NCI-H524 treated with DMSO at 0.1 percent for 48 hours (cell line): ENCODE measurements at places on chromosomes 4 and X.

DNA sequence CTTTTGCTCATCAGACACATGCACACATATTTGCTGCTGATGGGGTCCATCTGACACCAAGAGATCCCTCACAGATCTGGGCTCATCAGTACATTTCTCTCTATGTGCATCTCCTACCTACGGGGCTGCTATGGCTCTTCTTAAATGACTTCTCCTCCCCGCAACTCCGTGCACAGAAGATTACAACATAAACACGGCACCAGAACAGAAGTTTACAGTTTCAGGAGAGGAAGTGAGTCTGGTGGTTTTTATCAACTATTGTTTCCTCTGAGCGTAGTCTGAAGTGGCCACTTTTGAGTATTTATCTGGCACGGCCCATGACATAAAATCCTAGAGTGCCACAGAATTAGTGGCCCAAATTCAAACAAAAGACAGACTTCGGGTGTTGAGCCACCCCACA, 263.8 kb downstream of the PRDM5 start:
- peak; percentile 8 for DNase-seq

- no peak for DNase-seq
Measured at GRCh38 chr4:26175006-26175786, 145.6 kb upstream of the RBPJ start.

DNA sequence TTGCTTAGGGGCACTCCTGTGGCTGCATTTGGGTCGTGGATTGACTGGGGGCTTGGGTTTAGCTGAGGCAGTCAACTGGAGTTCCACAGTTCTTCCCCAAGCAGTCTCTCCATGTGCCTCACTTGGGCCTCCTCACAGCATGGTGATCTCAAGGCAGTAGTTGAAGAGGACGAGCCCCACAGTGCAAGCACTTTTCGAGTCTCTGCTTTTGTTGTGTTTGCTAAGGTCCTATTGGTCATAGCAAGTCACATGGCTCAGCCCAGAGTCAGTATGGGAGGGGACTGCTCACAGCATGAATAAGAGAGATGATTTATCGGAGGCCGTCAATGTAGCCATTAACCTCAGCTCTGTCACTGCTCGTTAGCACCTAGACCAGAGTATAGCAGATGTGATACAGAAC, 29.7 kb downstream of the BMX start:
- DNase-seq: no peak

GRCh38 chrX:19593690-19594089, 78.4 kb upstream of the MAP3K15 start:
- DNase-seq: peak; percentile 15

DNA sequence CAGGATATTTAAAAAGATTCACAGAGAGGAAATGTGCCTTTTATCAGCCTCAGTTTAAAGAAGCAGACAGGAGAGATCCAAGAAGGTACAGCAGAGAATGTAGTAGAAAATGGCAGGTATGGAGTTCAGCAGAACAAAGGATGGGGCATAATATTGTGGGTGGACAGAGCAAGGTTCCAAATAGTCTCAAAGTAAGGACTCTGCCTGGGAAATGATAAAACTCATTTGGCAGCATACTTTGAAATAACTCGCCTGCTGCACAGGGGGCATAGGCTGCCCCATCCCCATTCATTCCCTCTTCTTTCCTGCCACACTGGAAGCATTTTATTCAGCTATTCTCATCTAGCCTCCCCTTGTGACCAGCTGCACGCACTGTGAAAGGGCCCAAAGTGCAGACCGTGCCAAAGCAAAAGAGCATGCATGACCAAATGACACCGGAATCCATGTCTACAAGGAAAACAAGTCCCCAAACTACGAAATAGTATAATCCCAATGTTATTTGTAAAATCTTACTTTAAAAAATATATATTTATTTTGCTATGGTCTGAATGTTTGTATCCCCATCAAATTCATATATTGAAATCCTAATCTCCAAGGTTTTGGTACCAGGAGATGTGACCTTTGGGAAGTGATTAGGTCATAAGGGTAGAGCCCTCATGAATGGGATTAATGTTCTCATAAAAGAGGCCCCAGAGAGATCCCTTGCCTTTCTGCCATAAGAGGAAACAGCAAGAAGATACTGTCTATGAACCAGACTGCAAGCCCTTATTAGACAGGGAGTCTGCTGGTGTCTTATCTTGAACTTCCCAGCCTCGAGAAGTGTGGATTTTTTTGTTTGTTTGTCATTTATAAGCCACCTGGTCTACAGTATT, 77.4 kb upstream of the PRSS48 start:
- DNase-seq: no peak

DNA sequence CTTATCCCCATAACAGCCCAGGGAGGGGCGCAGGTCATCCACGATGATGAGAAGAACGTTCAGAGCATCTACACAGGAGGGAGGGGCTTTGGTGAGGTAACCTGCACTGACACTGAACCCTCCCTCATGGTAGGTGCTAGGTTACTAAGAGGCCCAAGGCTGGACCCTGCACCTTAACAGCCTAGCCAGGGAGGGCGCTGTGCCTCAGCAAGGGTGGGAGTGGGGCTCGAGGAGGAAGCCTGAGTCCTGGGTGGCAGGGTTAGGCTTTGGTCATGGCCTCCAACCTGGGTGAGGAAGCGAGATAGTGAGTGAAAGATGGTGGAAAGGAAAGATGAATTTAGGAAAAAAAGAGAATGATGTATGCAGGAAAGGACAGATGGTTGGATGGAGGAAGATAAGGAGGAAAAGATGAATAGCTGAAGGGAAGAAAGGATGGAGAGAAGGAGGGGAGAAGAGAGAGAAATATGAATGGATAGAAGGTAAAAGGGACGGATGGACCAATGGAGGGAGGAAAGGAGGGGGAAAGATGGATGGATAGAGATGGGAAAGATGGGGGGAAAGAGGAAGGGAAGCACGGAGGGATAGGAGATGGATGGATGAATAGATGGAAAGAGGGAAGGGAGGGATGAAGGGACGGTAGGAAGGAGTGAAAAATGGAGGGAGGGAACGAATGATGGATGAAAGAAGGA, 736 bp downstream of the IDS start:
- DNase-seq: no peak

DNA sequence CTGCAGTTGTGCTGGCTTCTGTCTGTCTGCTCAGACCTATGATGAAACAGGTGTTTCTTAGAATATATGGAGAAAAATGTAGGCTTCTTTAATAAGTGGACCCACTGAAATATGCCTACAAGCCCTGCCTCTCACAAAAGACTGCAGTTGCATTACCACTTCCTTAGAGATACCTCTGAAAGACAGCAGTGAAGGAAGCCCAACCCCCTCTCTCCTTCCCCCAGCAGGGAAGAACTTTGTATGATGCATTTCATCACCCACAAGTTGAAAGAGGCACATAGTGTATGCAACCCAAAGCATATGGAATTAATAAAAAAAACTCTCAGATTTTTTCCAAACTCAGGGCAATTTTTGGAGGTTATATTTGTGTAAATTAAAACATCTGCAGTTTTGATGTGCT, 916.7 kb downstream of the TECRL start:
- DNase-seq: no peak

DNA sequence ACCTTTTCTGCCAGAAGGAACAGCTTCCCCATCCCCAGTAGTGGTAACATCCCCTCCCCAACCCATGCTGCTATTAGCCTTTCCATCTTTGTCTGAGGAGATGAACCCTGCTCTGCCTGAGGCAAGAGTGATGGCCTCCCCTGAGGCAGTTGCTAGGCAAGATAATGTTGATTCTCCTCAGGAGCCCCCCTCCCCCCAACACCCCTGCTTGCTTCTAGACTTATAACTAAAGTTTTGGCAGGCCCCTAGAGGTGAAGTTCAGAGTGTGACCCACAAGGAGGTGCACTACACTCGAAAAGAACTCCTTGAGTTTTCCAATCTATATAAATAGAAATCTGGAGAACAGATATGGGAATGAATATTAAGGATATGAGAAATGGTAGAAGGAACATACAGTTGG, 962.5 kb downstream of the ADGRL3 start:
- no peak for DNase-seq

GRCh38 chr4:76233529-76233928, 18.0 kb upstream of the FAM47E start:
- DNase-seq: no peak

DNA sequence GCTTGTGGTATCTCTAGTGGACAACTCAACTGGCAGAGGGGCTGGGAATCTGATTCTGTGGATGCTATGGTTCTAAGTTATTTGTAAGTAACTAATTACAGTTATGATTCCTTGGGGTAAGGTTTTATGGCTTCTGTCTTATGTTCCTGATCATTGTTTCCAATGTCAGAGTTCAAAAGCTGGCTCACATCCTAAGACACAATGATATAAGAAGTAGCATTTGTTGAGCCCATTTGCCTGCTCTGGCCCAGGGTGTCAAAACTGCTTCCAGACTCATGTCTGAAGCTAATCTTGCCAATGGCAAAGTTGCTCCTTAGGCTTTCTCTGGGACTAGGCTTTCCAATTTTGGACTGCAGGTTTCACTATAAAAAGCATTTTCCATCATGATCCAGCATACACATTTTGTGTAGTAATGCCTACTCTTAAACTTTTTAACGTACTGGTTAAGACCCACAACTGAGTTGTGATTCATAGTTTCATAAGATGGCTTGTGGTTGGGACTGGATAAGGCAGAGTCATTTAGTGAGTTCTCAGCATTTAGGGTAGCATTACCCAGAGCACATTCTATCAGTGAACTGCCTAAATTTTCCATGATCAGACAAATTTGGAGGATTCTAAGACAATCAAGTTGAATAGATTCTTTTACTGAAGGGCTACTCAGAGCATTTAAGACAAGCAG, 50.0 kb downstream of the CCNI start:
- DNase-seq: no peak

DNA sequence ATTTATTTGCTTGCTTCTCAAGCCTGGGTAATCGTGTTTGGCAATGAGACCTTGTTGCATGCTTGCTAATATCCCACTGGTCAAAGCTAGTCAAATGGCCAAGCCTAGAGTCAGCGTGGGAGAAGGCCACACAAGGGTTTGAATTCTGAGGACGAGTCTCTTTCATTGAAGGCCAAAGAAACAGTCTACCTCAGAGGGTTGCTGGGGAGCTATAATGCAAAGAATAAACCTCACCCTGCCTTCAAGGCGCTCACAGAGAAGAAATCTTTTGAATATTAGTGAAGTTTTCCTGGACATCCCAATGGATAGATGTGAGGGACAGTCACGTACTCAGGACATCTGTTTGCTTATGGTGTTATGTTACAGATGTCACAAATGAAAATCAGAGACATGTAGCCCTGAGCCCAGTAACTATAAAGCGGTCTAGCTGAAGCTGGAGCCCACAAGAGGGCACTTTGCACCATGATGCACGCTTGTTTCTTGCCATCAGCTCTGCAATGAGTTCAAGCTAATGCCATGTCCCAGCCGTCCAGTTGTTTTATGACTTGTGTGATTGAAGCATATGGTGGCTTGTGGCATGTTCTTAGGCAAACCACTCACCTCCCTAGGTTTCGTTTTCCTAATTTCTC, 1.1 kb upstream of the TLR3 start:
- peak; percentile 9 for DNase-seq

DNA sequence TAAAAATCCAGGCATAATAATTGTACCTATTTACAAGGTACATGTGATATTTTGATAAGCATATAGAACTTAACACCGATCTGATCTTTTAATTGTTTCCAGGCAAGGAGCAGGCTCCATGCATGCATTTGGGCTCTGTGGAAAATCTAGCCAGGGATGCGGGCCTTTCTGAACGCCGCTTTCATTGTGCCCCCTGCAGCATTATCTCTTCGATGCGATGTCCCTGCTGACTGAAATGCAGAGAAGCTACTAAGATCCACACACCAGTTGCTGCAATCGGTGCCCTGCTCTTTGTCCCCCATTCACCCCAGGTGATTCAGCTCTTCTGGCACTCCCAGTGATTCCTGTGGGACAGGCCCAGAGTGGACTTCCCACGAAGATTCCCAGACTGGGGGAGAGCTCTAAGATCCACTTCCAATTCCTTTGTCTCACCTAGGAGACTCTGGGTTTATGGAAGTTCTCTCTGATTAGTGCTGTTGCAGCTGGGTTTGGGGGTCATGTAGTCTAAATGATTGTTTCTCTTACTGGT, 254.3 kb upstream of the AGA start:
- no peak for DNase-seq

GRCh38 chrX:149458586-149458985, 46.5 kb downstream of the IDS start:
- DNase-seq: peak; percentile 47

- no peak for DNase-seq
Measured at GRCh38 chrX:14717949-14718348, 154.9 kb downstream of the FANCB start.

DNA sequence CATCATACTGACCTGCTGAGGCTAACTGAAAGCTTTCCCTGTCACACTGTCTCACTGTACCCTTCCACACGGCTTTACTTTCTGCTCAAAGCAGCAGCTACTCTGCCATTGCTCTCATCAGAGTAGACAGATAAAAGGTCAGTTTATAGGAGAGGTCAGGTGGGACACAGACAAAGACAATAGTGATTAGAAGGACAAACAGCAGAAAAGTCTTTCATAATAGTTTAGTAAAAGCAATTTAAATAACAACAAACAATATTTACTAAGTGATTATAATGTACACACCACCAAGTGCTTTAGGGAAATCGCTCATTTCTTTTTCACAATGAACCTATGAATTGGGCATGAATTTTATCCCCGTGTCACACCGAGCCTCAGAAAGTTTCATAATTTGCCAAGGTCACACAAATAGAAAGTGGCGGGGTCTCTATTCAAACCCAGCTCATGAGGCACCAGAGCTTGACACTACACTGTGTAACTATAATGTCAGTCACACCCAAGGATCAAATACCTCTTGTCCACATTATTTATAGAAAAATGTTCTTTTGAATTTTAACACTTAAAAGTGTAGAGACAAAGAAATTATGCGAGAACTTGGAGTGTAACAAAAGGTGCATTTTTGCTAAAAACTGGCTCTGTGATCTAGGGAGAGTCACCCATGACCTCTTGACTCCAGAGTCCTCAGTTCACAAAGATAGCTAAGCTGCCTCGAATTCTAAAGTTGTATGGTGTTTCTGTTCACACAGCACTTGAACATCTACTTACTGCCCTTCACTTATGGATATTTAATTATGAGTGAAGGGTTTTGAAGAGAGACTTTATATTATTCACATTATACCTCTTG, 24.5 kb upstream of the SORBS2 start:
- DNase-seq: no peak

DNA sequence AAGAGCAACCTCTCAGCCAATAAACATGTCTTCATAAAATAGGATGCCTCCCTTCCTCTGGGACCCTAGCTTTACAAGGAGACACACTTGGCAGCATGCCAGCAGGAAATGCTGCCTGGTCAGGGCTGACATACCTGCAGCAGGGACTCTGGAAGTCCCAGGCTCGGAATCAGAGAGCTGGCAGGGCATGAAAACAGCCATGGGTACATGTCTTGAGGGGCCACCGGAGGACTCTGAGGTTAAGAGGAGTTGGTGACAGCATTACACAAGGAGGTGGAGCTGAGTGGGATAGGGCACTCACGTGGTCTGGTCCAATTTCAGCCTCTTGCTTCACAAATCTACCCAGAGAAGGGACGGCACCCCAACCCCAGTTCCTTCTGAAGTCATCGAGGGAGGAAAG, 15.7 kb downstream of the MSX1 start:
- DNase-seq: no peak

DNA sequence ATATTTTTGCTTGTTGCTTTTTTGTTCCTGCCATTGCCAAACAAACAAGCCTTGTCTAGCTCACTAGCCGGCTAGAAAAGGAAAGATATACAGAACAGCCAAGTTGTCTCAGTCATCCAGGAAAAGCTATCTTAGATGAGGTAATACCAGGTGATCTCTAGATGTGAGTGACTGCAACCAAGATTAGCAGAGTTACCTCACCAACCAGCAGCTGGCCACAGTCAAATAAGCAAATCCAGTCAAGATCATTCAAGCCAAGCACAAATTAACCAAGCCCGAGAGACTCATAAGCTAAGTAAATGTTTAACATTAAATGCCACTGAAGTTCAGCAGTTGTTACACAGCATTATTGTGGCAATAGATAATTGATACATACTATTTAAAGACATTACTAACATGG, 108.6 kb downstream of the CENPC start:
- no peak for DNase-seq
